Stimulated activated CD4-positive, alpha-beta T cell treated with anti-CD3 and anti-CD28 coated beads, Interleukin-1b, Interleukin-23, amount 100 ng/mL, for 1 hour (primary cell): ENCODE measurements at places on chromosomes 12 and 14.

- DNase-seq = no peak
Measured at GRCh38 chr12:20003252-20003651, 365.1 kb upstream of the PDE3A start.

DNA sequence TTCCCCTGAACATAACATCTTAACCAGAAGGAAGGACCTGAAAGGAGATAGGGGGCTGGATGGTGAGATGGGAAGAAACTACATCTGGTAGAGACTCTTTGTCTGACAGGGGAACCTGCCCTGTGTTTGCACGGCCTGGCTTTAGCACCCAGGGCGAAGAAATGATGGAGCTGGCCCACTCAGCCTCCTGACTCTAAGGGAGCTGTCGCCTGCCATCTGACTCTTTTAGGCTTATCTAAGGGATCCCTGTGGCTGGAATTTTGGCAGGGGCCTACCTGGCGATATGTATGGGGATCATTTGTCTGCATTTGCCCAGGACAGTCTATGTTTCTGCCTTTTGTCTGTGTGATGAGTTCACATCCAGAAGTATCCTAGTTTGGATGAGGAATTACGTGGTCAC is 15.6 kb upstream of the CACNA2D4 start:
- DNase-seq = no peak

- DNase-seq = no peak
Measured at GRCh38 chr12:71872972-71873371, 33.4 kb downstream of the TBC1D15 start.

DNA sequence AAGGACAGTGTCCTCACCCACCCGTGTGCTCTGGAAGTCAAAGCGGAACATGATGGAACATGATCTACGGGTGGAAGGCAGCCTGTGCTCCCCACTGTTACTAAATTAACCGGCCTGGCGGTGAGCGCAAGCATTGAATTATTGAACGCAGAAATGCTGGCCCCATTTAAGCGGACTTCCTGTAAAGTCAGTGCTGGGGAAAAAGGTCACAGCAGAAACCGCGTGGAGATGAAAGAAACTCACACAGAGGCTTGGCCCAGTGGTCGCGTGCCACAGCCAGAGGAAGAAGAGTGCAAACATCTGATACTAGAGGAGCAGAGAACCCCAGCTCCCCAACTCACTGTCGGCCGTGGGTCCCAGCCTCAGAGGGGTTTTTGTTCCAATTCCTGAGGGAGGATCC is 321.2 kb downstream of the ADGRD1 start:
- DNase-seq = no peak

DNA sequence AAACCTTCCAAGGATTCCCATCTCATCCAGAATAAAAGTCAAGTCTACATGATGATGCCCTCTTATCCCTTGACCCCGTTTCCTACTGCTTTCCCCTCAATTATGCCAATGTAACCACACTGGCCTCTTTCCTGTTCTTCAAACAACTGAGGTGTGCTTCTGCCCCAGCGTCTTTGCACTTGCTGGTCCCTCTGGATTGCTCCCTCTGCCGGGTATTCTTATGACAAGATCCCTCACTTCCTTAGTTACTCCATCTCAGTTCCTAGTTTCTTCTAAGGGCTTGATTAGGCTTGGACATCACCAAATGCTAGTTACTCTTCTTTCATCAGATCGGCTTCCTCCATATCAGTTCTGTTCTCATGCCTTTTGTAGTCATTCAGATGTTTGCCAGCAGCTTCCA is 32.7 kb upstream of the PELI2 start:
- DNase-seq = no peak

- no peak for DNase-seq
Measured at GRCh38 chr12:85006206-85006605, 29.9 kb downstream of the TSPAN19 start.

DNA sequence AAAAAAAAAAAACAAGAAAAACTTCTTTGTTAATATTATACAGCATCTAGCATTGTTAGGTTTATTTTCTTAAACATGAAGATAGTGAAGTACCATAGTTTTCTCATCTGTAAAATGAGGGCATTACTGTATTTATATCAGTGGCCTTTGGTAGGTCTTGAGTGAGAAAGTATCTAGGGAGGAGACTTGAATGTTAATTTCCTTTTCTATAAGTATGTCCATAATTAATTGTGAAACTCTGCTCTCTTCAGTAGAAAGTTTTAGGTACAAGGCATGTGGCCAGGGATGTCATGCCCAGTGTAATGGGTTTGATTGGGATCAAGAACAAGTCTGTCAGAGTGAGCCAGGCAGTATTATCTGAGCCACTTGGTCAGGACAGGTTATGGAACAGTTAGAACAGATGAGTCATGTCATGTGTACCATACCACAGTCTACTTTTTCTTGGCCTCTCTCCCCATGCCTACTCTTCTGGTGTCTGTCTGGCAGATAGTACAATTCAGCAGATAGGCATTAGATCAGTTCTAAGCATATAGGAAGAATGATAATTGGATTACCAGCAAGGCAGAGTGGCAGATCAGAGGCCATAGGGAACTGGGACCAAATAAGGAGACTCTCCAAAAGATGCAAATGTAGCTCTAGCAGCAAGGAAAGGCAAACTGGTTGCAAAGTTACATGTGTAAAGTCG is 30.4 kb downstream of the FBXO34 start:
- DNase-seq = no peak

DNA sequence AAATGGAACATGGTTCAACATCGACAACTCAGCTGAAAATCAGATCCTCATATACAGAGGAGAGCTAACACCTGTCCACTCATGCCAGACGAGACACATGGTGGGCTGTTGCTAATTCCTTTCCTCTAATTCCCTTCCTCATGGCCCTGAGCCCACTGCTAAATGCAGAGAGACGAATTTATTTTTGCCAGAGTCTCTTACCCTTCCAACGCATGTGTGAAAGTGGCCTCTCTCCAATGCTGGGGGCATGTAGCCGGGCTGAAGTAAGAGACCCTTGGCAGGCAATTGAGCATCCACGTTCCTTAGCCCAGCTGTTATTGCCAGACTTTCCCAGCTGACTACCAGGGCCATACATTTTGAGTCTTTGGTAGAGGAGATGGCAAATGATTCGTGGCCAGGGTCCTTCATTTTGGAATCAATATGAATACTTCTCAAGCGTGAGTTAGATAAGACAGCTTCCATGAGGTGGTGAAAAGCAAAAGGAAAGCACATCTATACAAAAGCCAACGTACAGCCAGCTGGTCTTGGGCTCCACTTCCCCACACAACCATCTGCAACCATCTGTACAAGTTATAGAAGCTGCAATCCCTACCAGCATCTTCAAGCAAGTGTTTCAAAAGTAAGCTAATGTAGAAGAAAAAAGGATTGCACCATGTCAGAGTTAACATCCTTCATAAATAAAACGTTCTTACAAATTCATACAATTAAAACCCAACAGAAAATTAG is 28.6 kb downstream of the CORO1C start:
- no peak for DNase-seq

GRCh38 chr12:110578694-110579534 is 4.2 kb downstream of the PPTC7 start:
- DNase-seq = no peak

DNA sequence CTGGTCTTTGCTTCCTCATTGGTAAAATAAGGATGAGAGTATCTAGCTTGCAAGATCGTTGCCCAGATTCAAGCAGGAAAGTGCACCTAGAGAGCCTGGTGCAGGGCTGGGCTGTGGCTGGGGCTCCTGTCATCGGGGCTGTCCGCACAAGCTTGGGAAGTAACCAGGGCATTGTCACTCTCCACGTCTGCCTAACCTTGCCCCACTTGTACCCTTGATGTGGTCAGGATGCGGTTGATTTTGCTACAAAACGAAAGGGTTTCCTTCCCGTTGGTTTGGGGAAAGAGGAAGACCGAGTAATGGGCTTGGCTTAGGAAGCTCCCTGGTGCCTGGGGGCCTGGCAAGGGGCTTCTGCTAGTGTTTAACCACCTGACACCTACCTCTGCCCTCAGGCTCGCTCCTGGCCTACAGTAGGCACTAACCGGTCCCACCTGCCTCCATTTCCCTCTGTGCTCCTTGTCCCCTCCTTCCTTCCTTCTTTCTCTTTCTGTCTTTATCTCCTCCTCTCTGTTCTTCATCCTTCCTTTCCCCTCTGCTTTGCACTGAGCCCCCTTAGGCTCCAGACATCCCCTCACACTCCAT is 21.8 kb downstream of the MVK start:
- no peak for DNase-seq

DNA sequence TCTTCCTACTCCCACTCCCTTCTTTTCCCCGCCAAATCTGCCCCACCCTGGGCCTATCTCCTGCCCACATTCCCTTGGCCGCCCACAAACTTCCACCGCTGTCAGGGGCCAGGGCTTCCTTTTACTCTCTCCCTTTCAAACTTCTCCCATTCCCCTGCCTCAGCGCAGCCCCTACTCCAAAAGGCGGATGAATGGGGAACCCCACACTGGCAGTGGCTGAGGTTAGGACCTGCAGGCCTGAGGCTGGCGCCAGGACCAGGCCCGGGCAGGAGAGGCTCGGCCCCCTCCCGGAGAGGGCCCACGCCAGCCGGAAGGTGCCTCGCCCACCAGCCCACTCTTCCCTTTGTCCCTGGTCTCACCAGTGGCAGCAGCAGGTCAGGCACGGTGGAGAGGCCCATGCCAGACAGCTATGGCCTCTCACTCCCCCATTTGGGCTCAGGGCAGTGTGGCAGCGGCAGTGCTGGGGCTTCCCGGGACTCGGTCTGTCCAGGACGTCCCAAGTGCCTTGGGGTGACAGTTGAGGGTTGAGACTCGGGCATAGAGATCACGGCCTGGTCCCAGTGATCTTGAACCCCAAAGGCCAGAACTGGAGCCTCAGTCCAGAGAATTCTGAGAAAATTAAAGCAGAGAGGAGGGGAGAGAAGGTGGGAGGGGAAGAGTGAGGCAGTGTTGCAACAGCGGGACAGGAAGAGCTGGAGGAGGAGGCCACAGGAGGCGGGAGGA is at the start of gene TNFRSF1A:
Gene TNFRSF1A, minus strand, starts transcription at position 660 of the 723 bp plus-strand sequence. Its CDS starts 262 bp downstream, at position 398.
- no peak for DNase-seq

GRCh38 chr14:80974679-80975078 is 19.3 kb downstream of the TSHR start:
- DNase-seq = no peak

DNA sequence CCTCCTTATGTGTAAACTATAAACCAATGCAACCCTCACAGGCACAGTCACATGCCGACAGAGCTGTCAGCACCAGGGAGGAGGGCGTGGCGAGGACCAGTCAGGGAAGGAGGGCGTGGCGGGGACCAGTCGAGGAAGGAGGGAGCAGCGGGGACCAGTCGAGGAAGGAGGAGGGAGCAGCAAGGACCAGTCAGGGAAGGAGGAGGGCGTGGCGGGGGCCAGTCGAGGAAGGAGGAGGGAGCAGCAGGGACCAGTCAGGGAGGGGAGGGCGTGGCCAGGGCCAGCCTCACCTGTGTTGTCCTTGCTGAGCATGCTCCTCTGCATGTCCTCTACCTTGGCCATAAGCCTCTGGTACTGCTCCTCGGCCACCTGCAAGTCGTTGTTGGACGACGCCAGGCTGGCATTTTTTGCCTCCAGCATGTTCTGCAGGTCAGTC is 24.2 kb downstream of the GOLGA3 start:
- DNase-seq = no peak

GRCh38 chr12:27400856-27401354 is 45.6 kb upstream of the SMCO2 start:
- no peak for DNase-seq

- DNase-seq = no peak
Measured at GRCh38 chr14:53545217-53545616, 392.1 kb upstream of the DDHD1 start.

GRCh38 chr14:102279688-102280348 is 25.1 kb downstream of the MOK start:
- DNase-seq = no peak

DNA sequence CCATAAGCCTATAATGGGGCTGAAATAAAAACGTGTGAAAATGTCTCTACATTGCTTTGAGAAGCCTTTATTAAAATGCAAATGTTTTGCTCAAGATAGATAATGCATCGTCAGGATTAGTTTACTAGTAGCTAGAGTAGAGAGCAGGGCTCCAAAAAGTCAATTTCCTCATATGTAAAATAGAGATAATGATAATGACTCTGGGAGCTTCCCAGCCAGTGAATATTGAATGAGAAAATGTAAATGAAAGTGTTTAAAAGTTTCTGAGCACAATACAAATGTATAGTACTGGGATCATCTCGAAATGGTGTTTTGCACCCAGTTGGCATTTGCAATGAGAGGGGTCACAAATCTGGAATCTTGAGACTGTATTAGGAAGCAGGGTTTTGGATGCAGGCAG is 135.3 kb downstream of the OTOGL start:
- DNase-seq = no peak

DNA sequence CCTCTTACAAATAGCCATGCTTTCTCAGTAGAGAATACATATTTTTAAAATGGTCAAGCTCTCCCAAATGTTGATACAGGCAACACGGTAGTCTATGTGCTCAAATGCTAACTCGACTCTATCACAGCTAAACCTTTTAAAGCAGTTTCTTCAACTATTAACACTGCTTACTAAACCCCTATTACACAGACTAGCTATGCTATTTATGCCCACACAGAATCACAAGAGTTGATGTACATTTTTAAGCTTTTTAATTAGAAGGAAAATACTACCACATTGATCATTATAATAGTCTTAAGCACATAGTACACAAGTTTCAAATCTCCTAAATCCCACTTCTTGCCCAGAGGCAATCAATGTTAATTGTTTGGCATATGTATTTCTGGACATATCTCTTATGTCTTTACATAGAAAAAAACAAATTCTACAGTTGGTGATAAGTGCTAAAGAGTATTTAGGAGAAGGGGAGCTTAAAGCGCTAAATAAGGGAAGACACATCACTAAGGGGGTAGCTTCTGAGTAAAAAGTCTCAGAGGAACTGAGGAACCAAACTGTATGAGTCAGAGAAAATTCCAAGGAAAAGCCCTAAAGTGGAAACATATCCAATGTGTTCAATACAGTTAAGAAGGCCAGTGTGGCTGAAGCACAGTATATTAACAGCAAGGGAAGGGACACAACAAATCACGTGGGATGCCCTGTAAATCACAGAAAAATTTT is 13.7 kb downstream of the HNRNPC start:
- DNase-seq = no peak

GRCh38 chr14:104964546-104964945 is 13.6 kb downstream of the AHNAK2 start:
- DNase-seq = no peak

- DNase-seq = no peak
Measured at GRCh38 chr14:96091149-96091693, 52.1 kb downstream of the C14orf132 start.

GRCh38 chr14:74472601-74473000 is 20.5 kb downstream of the NPC2 start:
- no peak for DNase-seq

GRCh38 chr14:104953097-104953496 is 25.1 kb downstream of the AHNAK2 start:
- no peak for DNase-seq

GRCh38 chr12:5806371-5807089 is 138.5 kb downstream of the ANO2 start:
- DNase-seq = no peak

DNA sequence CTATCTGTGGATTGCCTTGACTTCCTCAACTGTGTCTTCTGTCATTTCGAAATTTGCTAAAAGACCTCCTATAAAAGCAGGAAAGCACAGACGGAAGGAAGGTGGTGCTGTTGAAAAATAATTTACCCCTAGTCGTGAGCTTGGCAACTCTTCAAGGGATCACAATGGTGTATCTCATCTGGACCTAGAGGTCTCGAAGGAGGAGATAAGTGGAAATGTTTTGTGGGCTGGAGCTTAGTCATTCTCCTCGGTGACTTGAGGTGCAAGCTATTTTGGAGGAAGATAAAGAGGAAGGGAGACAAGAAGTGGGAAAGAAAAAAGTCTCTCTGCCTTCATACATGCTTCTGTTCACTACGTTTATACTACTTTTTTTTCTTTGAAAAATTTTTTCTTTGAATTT is 89.9 kb downstream of the FLRT2 start:
- DNase-seq = no peak

- no peak for DNase-seq
Measured at GRCh38 chr12:62632411-62632918, 165.8 kb downstream of the MON2 start.
